BJ (cell line): ENCODE measurements at places on chromosomes 6 and 20. TPM values are rescaled to one million over a fixed set of nuclear protein-coding genes. Genes with fewer than 3 reads are reported as not detected.

The TREML2 gene
- polyA plus RNA-seq: not detected in 2 replicates

The SMLR1 gene
- not detected in 2 replicates for polyA plus RNA-seq

DNA sequence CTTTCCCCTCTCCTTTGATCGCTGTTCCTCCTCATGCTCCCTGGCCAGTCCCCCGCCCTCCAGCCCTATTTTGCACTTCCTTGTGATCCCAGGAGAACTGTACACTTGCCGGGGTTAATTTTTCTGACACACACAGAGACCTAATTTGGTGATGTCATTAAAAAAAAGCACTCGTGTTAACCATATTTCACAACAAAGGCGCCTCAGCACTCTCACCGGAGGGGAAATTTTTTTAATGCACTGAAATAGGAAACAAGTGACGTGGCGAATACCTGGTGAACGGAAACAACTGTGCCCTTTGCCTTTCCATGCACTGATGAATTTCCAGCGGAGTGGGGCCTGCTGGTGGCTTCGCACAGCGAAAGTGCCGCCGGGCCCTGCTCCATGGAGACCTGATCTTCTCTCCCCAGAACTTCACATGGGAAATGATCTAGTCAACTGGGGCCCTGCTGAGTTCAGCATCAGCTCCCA, 53.9 kb upstream of the TAGAP start:
- no peak for DNase-seq

GRCh38 chr20:6733965-6734364, 33.5 kb upstream of the BMP2 start:
- no peak for DNase-seq

The HS3ST5 gene
- polyA plus RNA-seq: not detected in 2 replicates

The PROKR2 gene
- polyA plus RNA-seq: not detected in 2 replicates

The ASIP gene
- not detected in 2 replicates for polyA plus RNA-seq

DNA sequence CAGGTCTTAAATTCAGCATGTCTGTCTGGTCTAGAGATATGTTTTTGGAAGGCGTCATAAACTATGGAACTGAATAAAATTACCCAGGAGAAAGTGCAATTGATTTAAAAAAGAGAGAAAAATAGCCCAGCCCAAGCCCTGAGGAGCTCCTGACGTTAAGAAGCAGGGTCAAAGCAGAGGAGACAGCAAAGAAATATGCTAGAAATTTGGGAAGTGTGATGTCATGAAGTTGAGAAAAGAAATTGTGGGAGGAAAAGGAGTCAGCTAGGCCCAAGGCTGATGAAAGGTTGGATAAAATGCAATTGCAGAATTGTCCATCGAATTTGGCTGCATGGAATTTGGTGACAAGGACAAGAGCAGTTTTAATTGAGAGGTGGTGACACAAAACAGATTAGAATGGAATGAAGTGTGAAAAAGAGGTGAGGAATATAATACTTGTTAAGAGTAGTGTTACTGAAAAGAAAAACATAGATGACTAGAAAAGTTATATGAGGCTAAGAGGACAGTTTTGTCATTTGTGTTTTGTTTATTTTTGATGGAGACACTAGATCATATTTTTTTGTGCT, 381.6 kb downstream of the LAMA2 start:
- no peak for DNase-seq

The MYB gene
- 0.06 and 0.11 TPM in 2 replicates for polyA plus RNA-seq

GRCh38 chr6:10599046-10599445, 77.9 kb downstream of the GCNT2 start:
- DNase-seq: no peak

- DNase-seq: no peak
Measured at GRCh38 chr6:63538550-63538949, 33.7 kb upstream of the LOC128125822 start.

The CGAS gene
- 1.5 and 2.5 TPM in 2 replicates for polyA plus RNA-seq

The FBXL4 gene
- polyA plus RNA-seq: 10.5 and 17.8 TPM in 2 replicates

The OPRM1 gene
- not detected in 2 replicates for polyA plus RNA-seq

GRCh38 chr6:100171533-100172321, 177.7 kb upstream of the MCHR2 start:
- no peak for DNase-seq

The IL20RA gene
- polyA plus RNA-seq: not detected in 2 replicates

- DNase-seq: no peak
Measured at GRCh38 chr20:58523072-58523970, 8.1 kb upstream of the APCDD1L start.

DNA sequence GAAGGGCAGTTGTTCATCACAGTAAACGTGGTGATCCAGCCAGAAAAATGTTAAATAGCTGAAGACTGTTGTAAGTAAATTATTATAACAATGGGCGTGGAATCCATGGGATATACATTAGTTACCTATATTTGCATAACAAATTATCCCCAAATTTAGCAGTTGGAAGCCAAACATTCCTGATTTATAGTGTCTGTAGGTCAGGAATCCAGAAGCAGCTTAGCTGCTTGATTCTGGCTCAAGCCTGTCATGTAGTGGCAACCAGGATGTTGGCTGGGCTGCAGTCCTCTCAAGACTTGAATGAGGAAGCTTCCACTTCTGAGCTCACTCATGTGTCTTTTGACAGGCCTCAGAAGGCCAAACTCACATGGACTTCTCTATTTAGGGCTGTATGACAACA, 6.9 kb upstream of the ADGRB3 start:
- no peak for DNase-seq

DNA sequence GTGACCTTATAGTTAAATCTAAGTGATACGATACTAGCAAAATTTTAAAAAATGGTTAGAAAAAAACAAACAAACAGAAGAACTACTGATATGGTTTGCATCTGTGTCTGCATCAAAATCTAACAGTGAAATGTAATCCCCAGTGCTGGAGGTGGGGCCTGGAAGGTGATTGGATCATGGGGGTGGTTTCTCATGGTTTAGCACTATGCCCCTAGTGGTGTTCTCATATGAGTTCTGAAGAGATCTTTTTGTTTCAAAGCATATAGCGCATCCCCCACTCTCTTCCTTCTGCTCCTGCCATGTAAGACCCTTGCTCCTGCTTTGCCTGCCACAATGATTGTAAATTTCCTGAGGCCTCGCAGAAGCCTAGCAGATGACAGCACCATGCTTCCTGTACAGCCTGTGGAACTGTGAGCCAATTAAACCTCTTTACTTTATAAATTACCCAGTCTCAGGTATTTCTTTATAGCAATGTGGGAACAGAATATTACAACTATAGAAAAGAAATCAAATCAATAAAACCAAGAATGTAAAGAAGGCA, 5.4 kb downstream of the FBXL4 start:
- DNase-seq: no peak

The MAP7 gene
- 0.29 and 0.45 TPM in 2 replicates for polyA plus RNA-seq

DNA sequence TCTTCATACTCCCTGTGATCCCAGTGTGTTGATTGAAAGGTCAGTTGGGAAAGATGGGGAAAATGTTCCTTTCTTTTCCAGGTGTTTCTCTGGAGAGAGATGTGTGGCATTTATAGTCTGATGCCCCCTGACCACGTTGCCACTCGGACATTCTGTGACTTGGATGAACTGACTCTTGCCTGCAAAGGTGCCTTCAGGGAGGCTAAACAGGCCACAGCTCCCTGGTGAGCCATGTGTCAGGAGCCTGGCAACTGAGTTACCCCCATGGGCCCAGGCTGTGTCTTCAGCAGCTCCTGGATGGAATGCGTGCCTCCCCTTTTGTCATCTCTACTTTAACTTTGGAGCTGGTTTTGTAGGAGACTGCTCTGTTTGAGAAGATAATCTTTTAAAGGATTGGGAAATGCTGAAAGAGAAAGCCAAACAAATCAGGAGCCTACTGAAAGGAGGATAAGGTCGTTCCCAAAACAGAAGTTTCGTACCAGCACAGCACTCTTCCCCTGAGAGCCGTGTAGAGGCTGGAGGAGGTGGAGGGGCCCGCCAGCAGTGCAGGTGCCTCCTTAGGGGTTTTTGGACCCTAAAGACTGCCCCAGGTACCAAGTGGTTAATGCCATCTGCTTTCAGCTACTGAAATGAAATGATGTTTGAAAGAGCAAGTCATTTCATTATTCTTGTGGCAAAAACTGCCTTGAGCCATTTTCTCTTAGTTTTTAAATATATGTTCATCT, 322.8 kb downstream of the ZFAND3 start:
- no peak for DNase-seq

DNA sequence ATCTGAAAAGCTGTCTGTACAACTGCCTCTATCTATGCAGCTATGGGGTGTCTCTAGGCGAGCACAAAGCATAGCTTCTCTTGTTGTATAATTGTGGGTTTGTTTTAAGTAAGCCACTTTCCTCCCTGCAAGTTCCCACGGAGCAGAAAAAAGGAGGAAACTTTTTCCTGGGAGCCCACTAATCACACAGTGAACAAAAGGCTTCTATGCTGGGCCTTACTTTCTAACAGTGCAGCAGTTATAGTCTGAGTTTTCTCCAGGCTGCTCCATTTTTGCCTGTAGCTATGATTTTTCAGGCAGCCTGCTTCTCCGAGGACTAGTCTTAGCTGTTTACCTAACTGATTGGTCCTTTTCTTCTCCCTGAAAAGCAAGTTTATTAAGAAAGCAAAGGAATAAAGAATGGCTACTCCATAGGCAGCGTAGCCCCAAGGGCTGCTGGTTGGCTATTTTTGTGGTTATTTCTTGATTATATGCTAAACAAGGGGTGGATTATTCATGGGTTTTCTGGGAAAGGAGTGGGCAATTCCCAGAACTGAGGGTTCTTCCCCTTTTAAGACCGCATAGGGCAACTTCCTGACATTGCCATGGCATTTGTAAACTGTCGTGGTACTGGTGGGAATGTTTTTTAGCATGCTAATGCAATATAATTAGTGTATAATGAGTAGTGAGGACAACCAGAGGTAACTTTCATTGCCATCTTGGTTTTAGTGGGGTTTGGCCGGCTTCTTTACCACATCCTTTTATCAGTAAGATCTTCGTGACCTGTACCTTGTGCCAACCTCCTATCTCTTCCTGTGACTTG, 84.3 kb downstream of the OPRM1 start:
- DNase-seq: no peak

DNA sequence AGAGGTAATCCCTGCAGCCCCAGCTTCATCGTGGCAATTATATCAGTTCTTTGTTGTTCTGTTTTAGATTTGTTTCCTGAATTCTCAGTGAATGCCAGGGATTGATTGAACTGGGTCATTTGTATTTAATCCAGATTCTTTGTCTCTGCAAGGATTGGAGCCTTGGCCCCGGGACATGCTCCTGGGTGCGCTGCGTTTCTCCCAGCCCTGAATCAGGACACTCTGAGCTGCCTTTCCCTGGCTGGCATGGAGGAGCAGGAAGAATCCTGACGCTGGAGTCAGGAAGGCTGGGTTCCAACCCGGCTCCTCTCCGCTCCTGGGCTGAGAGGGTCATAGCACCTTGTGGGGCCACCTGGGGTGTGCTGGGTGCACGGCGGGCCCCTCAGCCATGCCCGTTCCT, 545.6 kb downstream of the QKI start:
- DNase-seq: no peak

The TCF21 gene
- polyA plus RNA-seq: 0.09 and 0.16 TPM in 2 replicates

- no peak for DNase-seq
Measured at GRCh38 chr6:63452125-63452524, 120.2 kb upstream of the LOC128125822 start.

The TCF19 gene
- 8.5 and 10.4 TPM in 2 replicates for polyA plus RNA-seq

DNA sequence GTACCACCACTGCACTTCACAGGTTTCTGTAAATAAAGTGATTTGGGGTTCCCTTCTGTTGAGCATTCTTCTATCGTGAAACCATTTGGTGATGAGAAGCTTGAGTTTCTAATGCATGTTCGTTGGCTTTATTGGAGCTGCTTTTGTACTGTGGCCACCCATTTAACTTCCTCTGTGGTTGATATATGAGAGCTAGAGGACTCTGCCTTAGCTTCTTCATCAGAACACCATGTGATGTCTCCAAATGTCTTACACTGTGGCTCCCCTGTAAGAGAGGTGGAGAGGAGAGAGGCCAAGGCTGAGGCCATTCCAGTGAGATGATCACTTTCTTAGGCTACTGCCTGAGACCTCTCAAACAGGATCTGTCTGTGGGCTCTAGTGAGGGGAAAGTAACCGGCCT, 114.5 kb downstream of the SLC16A10 start:
- no peak for DNase-seq

The PGC gene
- polyA plus RNA-seq: not detected in 2 replicates

GRCh38 chr6:139007428-139007827, 19.4 kb upstream of the REPS1 start:
- DNase-seq: no peak

GRCh38 chr6:139355777-139356445, 18.5 kb downstream of the CITED2 start:
- DNase-seq: no peak

DNA sequence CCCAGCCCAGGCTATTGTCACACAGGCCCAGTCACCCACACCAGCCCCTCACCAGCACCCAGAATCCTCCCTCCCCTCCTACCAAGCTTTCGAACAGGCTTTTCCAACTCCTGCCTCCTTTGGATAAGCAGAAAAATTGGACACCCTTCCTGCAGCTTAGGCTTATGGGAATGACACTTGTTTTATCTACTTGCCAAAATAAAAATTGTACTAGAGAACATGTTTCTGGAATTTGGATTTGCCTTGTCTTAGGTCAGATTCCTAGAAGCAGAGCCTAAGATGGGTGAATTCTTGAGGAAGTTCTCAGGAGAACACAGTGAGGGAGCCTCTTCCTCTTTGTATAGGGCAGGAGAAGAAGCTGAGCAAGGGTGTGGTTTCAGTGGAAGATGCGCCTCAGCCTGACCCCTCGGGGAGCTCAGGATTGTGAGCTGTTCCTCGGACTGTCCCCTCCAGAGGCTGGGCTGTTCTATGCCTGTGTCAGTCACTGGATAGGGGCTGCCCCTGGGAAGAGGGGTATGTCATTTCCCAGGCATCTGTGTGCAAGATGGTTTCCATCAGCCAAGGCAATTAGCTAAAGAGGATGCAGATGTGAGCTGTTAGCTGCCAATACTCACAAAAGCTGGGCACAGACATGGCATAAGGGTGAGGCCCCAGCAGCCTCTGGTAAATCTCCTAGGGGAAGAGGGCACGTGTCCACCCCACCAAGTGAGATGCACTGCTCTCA, 33.9 kb downstream of the ITPR3 start:
- DNase-seq: peak; percentile 16

GRCh38 chr6:23446469-23446967, 679.5 kb upstream of the NRSN1 start:
- DNase-seq: peak; percentile 8

The HEY2 gene
- not detected in 2 replicates for polyA plus RNA-seq

DNA sequence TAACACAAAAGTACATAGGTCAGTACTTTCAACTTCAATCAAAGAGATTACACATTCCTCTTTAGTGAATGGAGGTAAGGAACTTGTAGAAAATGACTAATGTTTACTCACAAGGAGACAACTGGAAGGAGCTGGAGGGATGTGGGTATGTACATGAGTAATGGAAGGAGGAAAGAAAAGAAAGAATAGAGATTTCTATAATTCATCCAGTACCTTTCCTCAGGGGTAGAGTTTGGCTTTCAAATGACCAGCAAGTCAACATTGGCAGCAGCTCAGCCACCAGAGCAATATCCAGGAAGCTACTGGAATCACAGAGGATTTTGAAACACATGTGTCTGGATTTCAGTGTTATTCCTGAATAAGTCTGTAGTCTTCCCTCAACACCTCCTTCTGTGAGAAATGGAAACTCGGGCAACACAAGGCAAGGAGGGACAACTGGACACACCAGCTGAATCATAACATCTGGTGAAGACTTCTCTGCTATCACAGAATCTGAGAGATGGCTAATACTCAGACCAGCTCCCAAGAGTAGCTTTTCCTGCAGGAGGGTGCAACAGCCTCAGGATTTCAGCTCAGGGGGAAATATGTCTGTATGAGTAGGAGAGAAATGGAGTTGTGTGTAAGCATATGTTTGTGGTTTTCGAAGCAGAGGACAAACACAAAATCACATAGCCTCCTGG, 98.8 kb downstream of the HAO1 start:
- no peak for DNase-seq

- no peak for DNase-seq
Measured at GRCh38 chr6:35486005-35486925, 10.6 kb downstream of the TEAD3 start.
